ENCODE measurements at places on chromosomes 3 and 15.

DNA sequence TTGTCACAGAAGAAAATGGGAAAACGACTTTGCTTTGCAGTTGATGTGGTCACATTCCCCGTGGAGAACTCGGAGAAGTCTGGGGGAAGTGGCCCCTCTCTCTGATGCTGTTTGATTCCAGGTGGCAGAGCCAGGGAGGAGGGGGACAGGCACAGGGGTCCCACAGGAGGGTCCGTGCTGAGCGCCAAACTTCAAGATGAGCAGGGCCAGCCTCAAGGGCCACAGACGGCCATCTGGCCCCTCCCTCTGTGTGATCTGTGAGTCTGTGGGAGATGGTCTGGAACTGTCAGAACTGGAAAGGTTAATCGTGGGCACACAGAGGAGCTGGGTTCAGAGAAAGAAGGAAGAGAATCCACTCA lies 23.1 kb upstream of the CORO2B start:
- DNase-seq = no peak

DNA sequence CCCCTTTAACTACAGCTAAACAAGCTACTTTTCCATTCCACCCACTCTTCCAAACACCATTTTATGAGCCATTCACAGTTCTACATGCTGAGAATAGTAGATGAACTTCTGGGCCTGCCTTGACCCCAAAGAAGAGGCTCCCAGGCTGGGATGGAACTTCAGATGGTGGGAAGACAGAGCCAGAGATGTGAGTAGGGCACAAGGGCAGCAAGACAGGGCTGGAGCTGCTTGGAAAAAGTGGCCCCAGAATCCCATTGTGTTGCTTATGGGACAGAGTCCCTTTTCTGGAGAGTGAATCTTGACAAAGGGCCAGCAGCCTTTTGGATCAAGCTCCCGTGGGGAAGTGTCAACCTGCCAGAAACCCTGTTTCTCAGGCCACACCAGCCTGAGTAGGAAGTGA lies 516.5 kb upstream of the PPP2R3A start:
- DNase-seq = no peak

GRCh38 chr3:114484919-114485318 lies 191.1 kb downstream of the TIGIT start:
- no peak for DNase-seq

DNA sequence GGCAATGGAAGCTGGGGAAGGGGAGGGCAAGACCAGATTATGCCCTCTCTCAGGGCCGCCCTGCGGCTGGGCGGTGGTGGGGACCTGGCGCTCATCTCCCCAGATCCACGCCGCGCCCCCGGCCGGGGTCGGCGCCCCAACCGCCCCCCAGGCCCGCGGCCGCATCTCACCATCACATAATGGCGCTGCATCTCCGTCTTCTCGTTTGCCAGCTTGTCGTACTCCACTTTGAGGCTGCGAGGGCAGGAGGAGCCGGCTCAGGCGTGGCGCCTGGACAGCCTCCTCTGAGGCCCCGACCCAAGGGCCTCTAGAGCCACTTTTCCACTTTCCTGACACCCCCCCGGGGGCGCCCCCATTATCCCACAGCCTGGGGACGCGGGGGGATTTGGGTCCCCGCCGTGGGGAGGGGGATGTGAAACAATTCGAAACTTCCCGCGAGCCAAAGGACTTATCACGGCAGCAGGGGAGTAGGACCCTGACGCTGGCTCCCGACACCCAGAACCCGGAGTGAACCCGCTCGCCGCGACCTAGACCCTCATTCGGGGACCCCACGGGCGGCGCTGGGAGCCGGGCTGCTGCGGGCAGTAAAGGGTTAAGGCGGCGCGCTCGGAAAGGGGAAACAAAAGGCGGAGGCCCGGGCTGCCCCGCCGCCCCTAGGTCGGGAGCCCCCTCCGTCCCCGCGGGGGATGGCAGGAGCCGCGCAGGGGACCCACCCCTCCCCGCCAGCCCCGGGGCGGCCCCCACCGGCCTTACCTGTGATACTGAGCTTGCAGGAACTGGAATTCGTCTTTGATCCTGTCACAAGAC lies 2.1 kb downstream of the TLE3 start:
- DNase-seq = no peak

DNA sequence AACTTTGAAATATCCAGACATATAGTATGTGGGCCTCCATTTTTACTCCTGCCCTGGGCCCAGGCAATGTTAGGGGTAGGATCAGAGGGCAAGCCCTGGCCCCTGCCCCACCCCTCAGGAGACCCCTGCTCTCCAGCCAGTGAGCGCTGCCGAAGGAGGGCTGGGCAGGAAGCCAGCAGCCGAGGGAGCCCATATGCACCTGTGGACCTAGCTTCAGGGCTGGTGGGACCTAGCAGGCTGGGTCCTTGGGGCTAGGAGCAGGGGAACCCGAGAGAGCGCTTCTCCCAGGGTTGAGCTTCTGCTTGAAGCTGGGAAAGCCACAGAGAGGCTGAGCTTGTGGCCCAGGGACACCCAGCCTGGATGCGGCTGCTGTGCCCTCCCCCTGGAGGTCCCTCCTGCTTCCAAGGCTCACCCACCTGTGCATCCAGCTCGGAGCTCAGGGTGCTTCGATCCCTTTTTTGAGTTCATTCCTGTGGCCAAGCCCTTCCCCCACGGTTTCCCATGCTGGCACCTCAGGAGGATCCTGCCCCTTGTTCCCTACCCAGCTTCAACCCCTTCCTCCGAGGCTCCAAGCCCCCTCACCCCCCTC lies 21.0 kb upstream of the CYP11A1 start:
- no peak for DNase-seq

DNA sequence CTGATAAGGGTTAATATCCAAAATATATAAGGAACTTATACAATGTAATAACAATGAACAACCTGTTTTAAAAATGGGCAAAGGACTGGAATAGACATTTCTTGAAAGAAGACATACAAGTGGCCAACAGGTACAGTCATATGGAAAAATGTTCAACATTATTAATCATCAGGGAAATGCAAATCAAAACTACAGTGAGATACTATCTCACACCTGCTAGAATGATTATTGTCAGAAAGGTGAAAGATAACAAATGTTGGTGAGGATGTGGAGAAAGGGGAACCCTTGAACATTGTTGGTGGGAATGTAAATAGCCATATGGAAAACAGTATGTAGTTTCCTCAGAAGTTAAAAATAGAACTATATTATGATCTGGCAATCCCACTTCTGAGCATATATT lies 20.4 kb downstream of the GOLM2 start:
- DNase-seq = no peak

GRCh38 chr3:151200586-151200985 lies 2.4 kb downstream of the GPR171 start:
- DNase-seq = no peak

- DNase-seq = no peak
Measured at GRCh38 chr15:99176757-99177156, 71.9 kb downstream of the SYNM start.

GRCh38 chr15:72847033-72847432 lies 63.5 kb upstream of the ADPGK start:
- no peak for DNase-seq

DNA sequence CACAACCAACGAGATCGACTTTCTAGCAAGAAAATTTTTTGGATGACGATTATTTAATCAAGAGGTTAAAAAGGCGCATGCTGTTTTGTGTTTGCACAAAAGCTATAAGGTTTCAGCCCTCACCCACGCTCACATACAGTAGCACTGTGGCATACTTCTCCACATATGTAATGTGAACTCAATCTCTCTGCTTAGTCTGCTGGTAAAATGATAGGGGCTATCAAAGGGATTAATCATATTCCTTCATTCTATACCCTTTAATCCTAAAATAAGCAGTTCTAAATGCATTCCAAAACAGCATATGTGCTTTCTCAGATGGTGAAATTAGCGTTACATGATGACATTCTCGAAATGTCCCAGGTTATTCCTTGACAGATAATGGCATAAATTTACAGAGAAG lies 196.9 kb upstream of the PRICKLE2 start:
- DNase-seq = no peak

GRCh38 chr3:71070497-71071463 lies 512.7 kb downstream of the FOXP1 start:
- no peak for DNase-seq

DNA sequence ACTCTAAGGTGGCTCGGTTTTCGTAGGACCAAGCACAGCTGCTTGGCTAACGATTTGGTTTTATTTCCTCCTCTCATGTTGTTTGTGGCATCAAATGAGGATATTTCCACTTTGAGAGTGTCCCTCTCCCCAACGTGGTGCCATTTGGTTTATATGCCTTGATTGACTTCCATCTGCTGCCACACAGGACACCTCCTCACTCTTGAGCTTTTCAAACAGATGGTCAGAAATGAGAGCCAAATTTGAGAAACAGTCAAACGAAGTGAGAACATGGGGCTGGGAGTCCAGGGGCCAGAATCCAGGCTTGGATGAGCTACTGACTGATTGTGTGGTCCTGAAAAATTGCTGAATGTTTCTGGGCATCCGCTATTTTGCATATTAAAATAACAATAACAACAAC lies 43.5 kb downstream of the CEMIP start:
- DNase-seq = no peak

GRCh38 chr3:154538566-154539360 lies 108.8 kb upstream of the GPR149 start:
- no peak for DNase-seq

GRCh38 chr3:147418808-147419701 lies 9.9 kb downstream of the ZIC1 start:
- no peak for DNase-seq

All from H4 (cell line).